ENCODE measurements at places on chromosomes 2 and 18. TPM values are rescaled to one million over a fixed set of nuclear protein-coding genes. Genes with fewer than 3 reads are reported as not detected.
A peak's percentile ranks its signal among the peaks of the same experiment; 100 is the strongest.

- no peaks in the 10 kb centered on the region for H3K36me3 ChIP-seq
- no peak overlapping the region for H3K4me3 ChIP-seq
- no peak overlapping the region for H3K27ac ChIP-seq
- peaks cover 32% of the 10 kb centered on the region for H3K4me1 ChIP-seq
- no peaks in the 10 kb centered on the region for H3K27me3 ChIP-seq
Observed at GRCh38 chr2:20433946-20434553, 12.8 kb upstream of the RHOB start.

DNA sequence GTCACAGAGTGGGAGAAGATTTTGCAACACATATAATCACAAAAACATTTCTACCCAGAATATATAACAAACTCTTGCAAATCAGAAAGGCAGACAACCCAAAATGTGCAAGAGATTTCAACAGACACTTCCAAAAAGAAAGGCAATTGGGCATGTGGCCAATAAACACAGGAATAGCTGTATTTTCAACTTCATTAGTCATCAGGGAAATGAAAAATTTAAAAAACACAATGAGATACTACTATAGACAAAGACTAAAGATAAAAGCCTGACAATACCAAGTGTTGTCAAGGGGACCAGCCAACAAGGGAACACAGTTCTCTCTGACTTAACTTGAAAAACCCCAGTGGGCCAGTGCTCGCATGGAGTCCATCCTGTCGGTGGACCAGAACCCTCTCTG lies 40.5 kb downstream of the MTHFD2 start:
- H3K27ac ChIP-seq = no peak overlapping the region
- no peaks in the 10 kb centered on the region for H3K36me3 ChIP-seq
- H3K4me3 ChIP-seq = no peak overlapping the region
- H3K4me1 ChIP-seq = no peaks in the 10 kb centered on the region
- no peaks in the 10 kb centered on the region for H3K27me3 ChIP-seq

- no peak overlapping the region for H3K27ac ChIP-seq
- H3K4me3 ChIP-seq = no peak overlapping the region
- DNase-seq = peak; percentile 53
- H3K27me3 ChIP-seq = no peaks in the 10 kb centered on the region
- no peaks in the 10 kb centered on the region for H3K36me3 ChIP-seq
Observed at GRCh38 chr2:12061286-12062052, 315.0 kb downstream of the LPIN1 start.

Gene USP40
- total RNA-seq = 40.0 TPM

DNA sequence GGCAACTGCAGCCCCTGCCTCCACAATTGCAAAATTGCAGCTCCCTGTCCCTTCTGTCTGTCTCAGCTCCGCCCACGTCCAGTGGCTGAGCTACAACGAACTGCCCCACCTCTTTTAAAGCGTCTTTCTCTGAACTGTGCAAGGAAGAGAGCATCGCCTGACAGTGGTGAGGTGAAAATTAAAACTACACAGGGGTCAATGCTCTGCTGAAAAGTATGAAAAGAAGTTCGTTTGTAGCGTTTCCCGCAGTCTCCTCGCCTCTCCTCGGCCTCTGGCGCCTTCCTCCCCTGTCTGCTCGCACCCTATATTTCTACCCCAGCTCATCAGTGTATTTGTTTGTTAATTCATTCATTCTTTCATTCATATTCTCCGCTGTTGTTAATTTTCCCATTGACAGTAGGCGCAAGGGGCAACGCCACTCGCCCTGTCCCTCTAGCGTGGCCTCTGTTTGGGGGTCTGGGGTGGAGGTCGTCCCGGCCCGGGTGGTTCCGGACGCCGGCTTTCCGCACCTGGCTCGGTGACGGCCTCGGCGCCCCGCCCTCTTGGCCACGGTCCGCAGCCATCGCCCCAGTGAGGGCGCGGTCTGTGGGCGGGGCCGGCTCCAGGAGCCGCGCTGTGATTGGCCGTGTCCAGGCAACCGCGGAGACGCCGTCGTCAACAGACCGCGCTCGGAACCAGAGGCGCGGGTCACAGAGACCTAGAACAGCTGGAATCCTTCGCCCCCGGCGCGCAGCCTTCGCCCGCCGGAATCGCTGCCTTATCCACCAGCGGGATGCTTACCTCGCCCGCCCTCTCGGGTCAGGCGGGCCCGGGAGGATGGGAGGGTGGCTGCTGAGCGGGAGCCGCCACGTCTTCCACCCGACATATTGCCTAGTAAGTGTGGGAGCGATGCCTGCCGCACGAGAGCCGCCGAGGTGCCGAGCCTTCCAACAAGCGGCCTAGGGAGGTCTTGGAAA lies at the start of gene VWA3B:
Gene VWA3B (plus strand): TSS at position 677 of the 956 bp plus-strand sequence. CDS start 5,926 bp downstream, outside the sequence.
- peak; percentile 95 for DNase-seq
- peaks cover 10% of the 10 kb centered on the region for H3K27me3 ChIP-seq
- H3K36me3 ChIP-seq = no peaks in the 10 kb centered on the region

Gene SLC35F5
- 75.7 TPM for total RNA-seq

DNA sequence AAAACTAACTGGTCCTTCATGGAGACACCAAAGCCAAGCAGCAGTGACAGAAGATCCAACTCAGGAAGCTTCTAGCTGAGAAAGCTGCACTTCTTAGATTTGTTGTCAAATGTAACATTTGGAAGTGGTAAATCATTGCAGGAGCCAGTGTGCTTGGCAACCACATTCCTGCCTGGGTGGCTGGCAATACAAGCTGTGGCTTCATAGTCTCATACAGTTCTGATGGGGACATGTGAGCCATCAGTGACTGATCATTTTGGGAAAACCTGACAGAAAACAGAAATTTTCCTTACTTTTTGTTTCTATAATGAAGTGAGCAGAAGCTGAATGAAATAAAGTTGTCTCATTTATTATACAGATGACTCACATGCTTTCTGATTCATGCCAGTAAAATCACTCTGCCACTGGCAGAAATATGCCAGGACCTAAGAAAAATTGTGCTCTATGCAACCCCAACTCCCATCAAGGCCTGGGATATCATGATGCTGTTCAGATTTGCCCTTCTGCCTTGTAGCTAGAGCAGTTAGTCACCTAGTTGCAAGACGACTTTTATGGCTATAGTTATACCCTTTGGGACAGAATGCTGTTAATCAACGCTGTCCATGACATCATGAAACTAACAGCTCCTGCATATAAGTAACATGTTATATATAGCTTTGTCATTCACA lies 508.1 kb downstream of the ADCYAP1 start:
- no peak overlapping the region for H3K27ac ChIP-seq
- DNase-seq = no peak
- H3K27me3 ChIP-seq = no peaks in the 10 kb centered on the region
- H3K4me3 ChIP-seq = no peak overlapping the region
- H3K36me3 ChIP-seq = no peaks in the 10 kb centered on the region

- H3K27me3 ChIP-seq = no peaks in the 10 kb centered on the region
- peak; percentile 70 for DNase-seq
- peak overlapping the region; percentile 0 for H3K27ac ChIP-seq
- no peak overlapping the region for H3K4me3 ChIP-seq
- H3K4me1 ChIP-seq = no peaks in the 10 kb centered on the region
Observed at GRCh38 chr2:51013079-51013932, 18.6 kb downstream of the NRXN1 start.

- H3K4me3 ChIP-seq = no peak overlapping the region
- DNase-seq = no peak
- no peaks in the 10 kb centered on the region for H3K27me3 ChIP-seq
- H3K4me1 ChIP-seq = no peaks in the 10 kb centered on the region
Observed at GRCh38 chr18:22141211-22141610, 28.2 kb upstream of the GATA6 start.

Gene UGT1A9
- not detected for total RNA-seq

Gene AQP4
- 453 TPM for total RNA-seq

DNA sequence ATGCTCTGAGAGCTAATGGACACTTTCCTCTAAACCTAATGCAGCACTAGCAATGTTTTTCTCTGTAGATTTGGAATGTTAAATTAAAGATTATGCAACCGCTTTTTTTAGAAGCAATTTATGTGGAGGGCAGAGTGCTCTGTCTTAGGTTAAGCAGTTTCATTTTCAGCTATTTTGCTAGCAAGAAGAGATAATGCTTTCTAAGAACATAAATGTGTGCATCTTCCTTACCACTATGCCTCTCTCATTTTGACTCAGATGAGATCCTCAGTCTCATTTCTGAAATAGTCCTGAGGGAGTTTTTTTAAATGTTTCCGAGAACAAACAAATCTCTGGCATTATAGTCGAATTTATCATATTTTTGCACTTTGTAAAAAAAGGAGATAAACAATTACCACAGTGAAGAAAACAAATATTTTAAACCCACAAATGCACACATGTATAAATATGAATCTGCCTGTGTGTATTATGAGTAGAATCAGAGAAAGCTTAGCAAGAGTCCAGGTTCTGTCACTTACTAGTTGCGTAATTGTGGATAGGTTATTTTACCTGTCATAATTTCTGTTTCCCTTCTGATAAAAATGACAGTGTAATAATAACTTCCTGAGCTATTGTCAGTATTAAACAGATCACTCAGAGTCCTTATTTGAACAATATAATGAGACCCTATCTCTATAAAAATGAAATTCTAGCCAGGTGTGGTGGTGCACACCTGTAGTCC lies 207.7 kb upstream of the CRIM1 start:
- H3K4me3 ChIP-seq = no peak overlapping the region
- no peaks in the 10 kb centered on the region for H3K36me3 ChIP-seq

DNA sequence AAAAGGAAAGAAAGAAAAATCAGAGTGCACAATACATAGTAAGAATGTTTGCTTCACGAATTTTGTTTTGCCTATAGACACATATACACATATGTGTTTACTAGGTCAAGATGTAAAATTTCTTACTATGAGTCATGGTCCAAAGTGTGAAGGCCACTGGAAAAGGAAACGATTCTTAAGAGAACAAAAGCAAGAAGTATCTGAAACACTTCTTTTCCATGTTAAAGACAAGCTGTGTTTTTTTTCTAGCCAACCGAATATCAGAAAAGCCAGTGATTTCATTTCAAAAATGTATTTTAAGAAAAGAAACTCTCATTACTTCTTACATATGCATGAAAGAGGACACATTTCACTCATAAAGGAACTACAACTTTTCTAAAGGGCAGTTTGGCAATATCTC lies 24.9 kb downstream of the PECR start:
- no peaks in the 10 kb centered on the region for H3K27me3 ChIP-seq
- H3K4me3 ChIP-seq = no peak overlapping the region
- no peak for DNase-seq

- H3K4me1 ChIP-seq = peaks cover 50% of the 10 kb centered on the region
- H3K36me3 ChIP-seq = no peaks in the 10 kb centered on the region
- no peak overlapping the region for H3K4me3 ChIP-seq
- H3K27me3 ChIP-seq = no peaks in the 10 kb centered on the region
Observed at GRCh38 chr2:74845217-74845751, 11.4 kb downstream of the HK2 start.

Gene COL4A3
- 43.3 TPM for total RNA-seq

GRCh38 chr18:48859311-48860268 lies 91.2 kb downstream of the SMAD7 start:
- H3K4me1 ChIP-seq = peaks cover 15% of the 10 kb centered on the region
- no peaks in the 10 kb centered on the region for H3K27me3 ChIP-seq
- no peaks in the 10 kb centered on the region for H3K36me3 ChIP-seq
- DNase-seq = no peak
- H3K4me3 ChIP-seq = no peak overlapping the region
- H3K27ac ChIP-seq = no peak overlapping the region

Gene ARHGEF33
- 1.2 TPM for total RNA-seq

Gene EFHD1
- total RNA-seq = 5.5 TPM

GRCh38 chr2:189951791-189952535 lies 110.6 kb downstream of the MSTN start:
- no peaks in the 10 kb centered on the region for H3K36me3 ChIP-seq
- H3K27ac ChIP-seq = no peak overlapping the region
- no peak overlapping the region for H3K4me3 ChIP-seq
- no peaks in the 10 kb centered on the region for H3K4me1 ChIP-seq
- no peak for DNase-seq
- no peaks in the 10 kb centered on the region for H3K27me3 ChIP-seq

GRCh38 chr2:133341575-133341974 lies 226.7 kb downstream of the NCKAP5 start:
- H3K36me3 ChIP-seq = no peaks in the 10 kb centered on the region
- H3K4me1 ChIP-seq = no peaks in the 10 kb centered on the region
- H3K27ac ChIP-seq = no peak overlapping the region
- DNase-seq = no peak
- H3K27me3 ChIP-seq = no peaks in the 10 kb centered on the region
- H3K4me3 ChIP-seq = no peak overlapping the region

Gene SP5
- 2.8 TPM for total RNA-seq

- H3K27me3 ChIP-seq = no peaks in the 10 kb centered on the region
- no peaks in the 10 kb centered on the region for H3K4me1 ChIP-seq
- DNase-seq = no peak
- no peak overlapping the region for H3K4me3 ChIP-seq
- no peak overlapping the region for H3K27ac ChIP-seq
- no peaks in the 10 kb centered on the region for H3K36me3 ChIP-seq
Observed at GRCh38 chr2:228689053-228689452, 507.6 kb upstream of the SPHKAP start.

- no peaks in the 10 kb centered on the region for H3K36me3 ChIP-seq
- H3K4me1 ChIP-seq = peaks cover 29% of the 10 kb centered on the region
Observed at GRCh38 chr2:221572821-221573429, 821 bp upstream of the EPHA4 start.

GRCh38 chr2:19829672-19830071 lies 72.1 kb downstream of the TTC32 start:
- no peaks in the 10 kb centered on the region for H3K4me1 ChIP-seq
- no peaks in the 10 kb centered on the region for H3K27me3 ChIP-seq
- no peak for DNase-seq
- no peak overlapping the region for H3K4me3 ChIP-seq
- H3K36me3 ChIP-seq = no peaks in the 10 kb centered on the region
- H3K27ac ChIP-seq = no peak overlapping the region

- H3K4me1 ChIP-seq = peaks cover 19% of the 10 kb centered on the region
- H3K27me3 ChIP-seq = no peaks in the 10 kb centered on the region
- H3K4me3 ChIP-seq = no peak overlapping the region
- no peaks in the 10 kb centered on the region for H3K36me3 ChIP-seq
- peak overlapping the region; percentile 39 for H3K27ac ChIP-seq
Observed at GRCh38 chr18:2968606-2969005, 44.3 kb downstream of the LPIN2 start.

DNA sequence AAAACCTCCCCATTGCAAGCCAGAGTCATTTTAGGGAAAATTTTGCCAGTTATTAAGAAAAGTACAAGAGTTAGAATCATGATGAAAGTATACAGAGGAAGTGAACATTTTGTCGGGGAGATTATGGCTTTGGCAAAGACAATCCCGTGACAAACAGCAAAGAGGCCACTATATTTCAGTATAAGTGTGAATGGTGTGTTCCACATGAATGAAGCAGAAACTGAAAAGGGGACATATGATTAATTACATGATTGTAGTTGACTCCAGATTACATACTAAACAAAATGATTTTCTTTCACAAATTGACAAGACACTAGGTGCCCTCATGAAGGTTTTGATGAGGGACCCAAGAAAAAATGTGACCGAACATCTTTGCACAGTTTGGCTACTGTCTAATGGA lies 42.0 kb downstream of the SP140 start:
- DNase-seq = no peak
- no peak overlapping the region for H3K27ac ChIP-seq
- H3K36me3 ChIP-seq = no peaks in the 10 kb centered on the region
- no peaks in the 10 kb centered on the region for H3K4me1 ChIP-seq
- no peaks in the 10 kb centered on the region for H3K27me3 ChIP-seq

- H3K27ac ChIP-seq = peak overlapping the region; percentile 23
- DNase-seq = no peak
- peaks cover 6% of the 10 kb centered on the region for H3K4me1 ChIP-seq
- H3K27me3 ChIP-seq = no peaks in the 10 kb centered on the region
- H3K4me3 ChIP-seq = no peak overlapping the region
Observed at GRCh38 chr2:119442226-119442619, 10.6 kb downstream of the TMEM37 start.

- no peak overlapping the region for H3K4me3 ChIP-seq
- H3K27ac ChIP-seq = no peak overlapping the region
- DNase-seq = no peak
Observed at GRCh38 chr18:435940-436339, 64.6 kb downstream of the COLEC12 start.
